ENCODE measurements at places on chromosomes 2 and 18. TPM values are rescaled to one million over a fixed set of nuclear protein-coding genes. Genes with fewer than 3 reads are reported as not detected.

GRCh38 chr18:58266291-58266690 lies 222.3 kb downstream of the NEDD4L start:
- DNase-seq, result no peak

- no peak for DNase-seq
These were observed 42.7 kb downstream of the CYP26B1 start for GRCh38 chr2:72104821-72105588.

- no peak for DNase-seq
These were observed 105.8 kb upstream of the COL5A2 start for GRCh38 chr2:189285349-189285748.

- peak; percentile 17 for DNase-seq
These were observed 1.4 kb upstream of the SIX2 start for GRCh38 chr2:45010702-45011012.

DNA sequence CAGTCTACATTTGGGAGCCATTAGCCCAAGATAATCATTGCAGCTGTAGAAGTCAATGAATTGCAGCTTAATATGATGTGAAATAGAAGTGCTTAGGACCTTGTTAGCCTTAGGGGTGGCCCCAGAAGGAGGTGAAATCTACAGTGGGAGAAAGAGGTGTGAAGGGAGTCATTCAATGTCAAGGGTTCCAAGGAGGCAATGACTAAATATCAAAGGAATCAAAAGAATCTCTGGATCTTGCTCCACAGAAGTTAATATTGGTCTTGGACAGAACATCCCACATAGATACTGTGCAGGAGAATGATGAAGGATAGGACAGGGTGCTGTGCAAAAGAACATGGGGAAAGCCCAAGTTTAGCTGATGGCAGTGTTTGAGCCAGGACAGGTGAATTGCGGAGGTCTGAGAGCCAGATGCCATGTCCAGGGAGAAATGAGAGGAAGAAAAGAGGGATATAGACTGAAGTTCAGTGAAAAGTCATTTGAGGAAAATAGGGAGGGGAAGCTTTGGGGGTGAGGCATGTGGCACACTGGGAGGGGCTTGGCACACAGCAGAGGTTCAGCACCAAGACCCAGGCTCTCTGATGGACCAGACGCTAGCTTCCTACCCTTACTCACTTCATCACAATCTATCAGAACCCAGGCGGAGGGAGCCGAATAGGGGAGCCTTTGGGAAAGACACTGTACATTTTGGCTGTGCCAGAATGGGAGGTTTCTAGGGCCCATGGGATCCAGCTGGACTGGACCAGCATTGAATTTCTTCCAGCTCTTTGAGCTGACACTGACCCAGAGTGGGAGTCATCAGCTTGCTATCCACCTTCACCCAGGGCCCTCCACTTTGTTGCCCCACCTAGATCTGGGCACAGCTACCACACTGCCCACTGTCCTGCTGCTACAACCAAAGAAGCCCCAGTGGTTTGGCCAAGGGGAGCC lies 2.2 kb downstream of the IL1F10 start:
- DNase-seq, result no peak

- no peak for DNase-seq
These were observed 80.9 kb downstream of the ICA1L start for GRCh38 chr2:202790676-202791075.

- DNase-seq, result peak; percentile 34
These were observed 231.7 kb upstream of the LYPD1 start for GRCh38 chr2:132901661-132902060.

DNA sequence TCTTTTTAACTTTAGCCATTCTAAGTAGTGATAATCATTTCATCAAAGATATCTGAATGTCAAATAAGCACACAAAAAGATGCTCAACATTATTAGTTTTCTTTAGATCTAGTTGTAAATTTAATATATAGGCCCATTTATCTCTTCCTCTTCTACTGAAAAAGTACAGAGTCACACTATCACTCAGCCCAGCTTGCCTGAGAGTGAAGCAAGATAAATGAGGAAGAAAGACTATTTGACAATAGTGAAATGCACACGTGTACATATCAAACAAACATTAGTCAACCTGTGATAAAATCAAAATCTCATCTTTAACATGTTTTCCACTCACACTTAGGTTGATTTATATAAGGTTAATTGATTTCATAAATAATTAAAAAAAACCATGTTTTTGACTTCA lies 83.5 kb upstream of the CCDC195 start:
- no peak for DNase-seq

- no peak for DNase-seq
These were observed 145.7 kb upstream of the CDH19 start for GRCh38 chr18:66749481-66750035.

DNA sequence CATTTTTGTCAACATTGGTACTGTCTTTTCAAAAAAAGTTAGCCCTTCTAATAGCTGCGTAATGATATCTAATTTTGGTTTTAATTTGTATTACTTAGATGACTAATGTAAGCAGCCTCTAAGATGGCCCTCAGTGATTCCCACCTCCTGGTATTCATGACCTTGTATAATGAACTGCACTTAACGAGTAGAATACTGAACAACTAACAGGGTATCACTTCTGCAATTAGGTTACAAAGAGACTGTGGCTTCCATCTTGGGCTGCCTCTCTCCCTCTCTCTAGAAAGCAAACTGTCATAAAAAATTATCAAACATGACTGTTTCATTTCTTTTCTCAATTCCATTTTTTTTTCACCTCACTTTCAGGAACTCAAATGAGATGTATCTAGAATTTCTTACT lies 120.9 kb downstream of the RNF152 start:
- DNase-seq, result no peak

- no peak for DNase-seq
These were observed 167.1 kb upstream of the PKDCC start for GRCh38 chr2:41880561-41881243.

DNA sequence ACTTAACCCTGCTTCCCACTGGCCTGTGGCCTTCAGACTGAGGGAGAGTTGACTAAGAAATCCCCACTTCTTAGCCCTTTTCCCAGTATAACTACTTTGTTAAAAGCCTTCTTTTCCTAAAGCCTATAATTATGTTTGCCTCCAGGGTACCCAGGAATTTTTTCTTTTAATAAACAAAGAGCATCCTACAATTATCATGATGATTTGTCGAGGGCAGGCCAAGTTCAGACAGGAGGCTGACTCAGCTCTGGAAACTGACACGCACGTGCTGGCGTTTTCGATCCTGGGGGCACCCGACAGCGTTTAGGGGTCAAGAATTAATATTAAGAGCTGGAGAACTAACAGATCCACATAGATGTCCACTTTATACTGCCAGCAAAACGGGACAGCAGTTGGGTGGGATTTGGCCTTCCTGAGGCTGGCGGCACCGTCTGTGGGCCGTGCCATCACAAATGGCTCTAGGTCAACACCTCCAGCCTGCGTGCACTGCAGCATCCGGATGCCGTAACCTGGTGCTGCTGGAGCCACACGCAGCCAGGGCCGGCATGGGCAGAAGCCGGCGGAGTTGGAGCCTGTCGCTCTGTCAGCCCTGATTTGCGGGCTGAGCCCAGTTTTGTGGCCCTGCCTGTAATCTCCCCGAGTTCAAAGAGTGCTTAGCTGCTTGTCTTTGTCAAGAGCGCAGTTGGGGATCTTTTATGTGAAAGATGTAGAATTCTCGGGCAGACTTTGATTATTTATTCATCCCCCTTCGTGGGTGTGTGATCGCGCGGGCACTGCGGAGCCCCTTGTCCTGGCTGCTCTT lies 191.0 kb downstream of the GLI2 start:
- DNase-seq, result no peak

- DNase-seq, result no peak
These were observed 78.5 kb downstream of the SPRED2 start for GRCh38 chr2:65353927-65354326.

- DNase-seq, result no peak
These were observed 29.6 kb downstream of the SLC25A12 start for GRCh38 chr2:171864357-171864985.

- DNase-seq, result no peak
These were observed 7.1 kb upstream of the ZFP36L2 start for GRCh38 chr2:43233218-43234212.

DNA sequence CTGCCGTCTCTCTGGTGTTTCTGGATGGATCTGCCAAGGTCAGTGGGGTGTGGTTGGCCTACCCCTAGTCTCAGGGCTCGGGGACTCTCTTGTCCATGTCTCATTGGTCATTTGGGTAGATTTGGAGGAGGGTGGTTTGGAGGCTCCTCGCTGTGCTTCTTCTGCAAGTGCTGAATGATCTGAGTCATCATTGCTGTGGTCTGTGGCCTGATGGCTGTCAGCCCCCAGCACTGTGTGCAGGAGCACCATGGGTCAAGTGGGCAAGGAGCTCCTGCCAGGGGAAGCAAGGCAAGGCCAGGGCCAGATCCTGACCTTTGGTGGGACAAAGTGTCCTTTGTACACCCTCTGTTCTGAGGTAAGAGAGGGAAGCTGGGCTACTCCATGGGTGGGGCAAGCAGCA lies 221.8 kb downstream of the FHOD3 start:
- no peak for DNase-seq

DNA sequence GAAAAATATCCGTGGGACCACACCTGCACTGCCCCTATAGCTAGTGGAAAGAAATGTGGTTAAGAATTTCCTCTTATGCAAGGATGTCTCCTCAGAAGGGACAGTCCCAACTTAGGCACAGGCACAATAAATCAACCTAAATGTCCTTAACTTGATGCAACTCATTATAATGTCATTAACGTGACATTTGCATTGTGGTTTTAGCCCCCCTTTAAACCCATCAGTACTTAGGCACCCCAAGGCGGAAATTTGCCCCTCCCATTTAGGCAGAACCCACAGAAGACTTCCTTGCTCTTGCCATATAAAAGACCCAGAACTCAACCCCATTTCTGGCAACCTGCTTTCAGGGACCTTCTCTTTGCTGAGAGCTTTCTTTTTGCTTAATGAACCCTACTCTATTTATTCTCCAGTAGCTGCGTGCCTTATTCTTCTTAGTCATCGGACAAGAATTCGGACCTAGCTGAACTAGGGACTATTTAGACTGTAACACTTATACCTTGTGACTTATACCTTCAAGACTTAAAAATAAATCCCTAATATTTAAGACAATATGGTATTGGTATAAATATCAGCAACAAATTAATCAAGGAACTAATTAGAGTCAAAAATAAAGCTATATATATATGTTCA lies 1281.6 kb upstream of the TMEFF2 start:
- DNase-seq, result no peak

DNA sequence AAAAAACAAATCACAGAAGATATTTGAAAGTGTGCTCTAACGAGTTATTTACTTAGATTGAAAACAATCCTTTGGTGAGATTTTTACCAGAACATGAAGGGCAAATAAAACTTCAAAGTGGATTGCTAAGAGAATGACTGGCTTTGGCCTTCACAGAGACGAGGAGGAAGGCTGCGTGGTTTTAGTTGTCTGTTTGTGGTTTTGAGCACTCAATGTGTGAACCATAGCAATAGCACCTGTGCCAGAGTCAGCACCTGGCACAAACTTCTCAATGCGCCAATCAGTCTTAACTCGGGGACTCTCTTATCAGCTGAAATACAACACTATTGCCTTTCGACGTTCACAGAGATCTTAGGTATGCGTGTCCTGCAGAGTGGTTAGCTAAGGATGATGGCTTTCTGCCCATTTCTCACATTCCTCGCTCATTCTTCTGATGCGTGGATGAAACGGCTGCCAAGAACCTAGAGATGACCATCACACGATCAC lies 70.0 kb downstream of the MBP start:
- DNase-seq, result peak; percentile 62

- peak; percentile 37 for DNase-seq
These were observed 22.5 kb downstream of the CASP10 start for GRCh38 chr2:201205515-201205849.

- peak; percentile 90 for DNase-seq
These were observed 280 bp upstream of the CYP1B1 start for GRCh38 chr2:38076152-38076709.

GPR45 gene
- not detected for total RNA-seq

EMILIN1 gene
- 81.3 TPM for total RNA-seq

SP140L gene
- total RNA-seq, result 16.0 TPM

HMSD gene
- 0.09 TPM for total RNA-seq

CCDC178 gene
- total RNA-seq, result 0.72 TPM

LOXL3 gene
- total RNA-seq, result 11.9 TPM

Data from fibroblast of the aortic adventitia (primary cell).